Umbilical cord (tissue), 2 donors: ENCODE measurements at places on chromosomes 6 and 20.

DNA sequence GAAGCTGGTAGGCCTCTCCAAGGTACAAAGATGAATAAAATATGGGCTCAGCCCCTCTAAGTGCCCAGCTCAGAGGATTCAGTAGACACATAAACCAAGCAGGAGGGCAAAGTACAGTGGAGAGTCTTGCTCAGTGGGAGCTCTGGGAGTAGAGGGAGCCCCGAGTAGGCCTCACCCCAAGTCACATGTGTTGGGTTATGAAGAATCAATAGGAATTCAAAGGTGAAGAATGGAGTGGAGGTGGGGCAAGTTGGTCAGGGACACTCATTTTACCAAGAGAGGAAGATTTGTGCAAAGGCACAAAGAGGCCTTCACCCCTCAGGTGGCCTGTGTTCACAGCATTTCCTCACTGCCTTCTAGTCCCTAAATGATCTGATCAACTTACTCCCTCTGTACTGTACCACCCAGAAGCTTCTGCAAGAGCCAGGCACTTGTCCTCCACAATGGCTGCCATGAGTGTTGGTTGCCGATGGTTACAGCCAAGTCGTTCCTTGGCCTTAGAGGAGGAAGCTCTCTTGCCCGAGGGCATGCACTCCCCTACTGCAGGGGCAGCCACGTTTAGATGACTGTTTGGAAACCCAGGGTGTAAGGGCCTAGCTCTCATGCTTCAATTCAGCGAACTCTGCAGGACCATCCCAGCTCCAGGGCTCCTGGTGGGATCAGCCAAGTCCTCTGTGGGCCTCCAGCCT is 6.7 kb upstream of the CDKN1A start:
- no peak for DNase-seq

- no peak for DNase-seq
Measured at GRCh38 chr6:17486680-17487079, 93.3 kb downstream of the CAP2 start.

- no peak for DNase-seq
Measured at GRCh38 chr20:24966317-24967012, 17.4 kb downstream of the CST7 start.

DNA sequence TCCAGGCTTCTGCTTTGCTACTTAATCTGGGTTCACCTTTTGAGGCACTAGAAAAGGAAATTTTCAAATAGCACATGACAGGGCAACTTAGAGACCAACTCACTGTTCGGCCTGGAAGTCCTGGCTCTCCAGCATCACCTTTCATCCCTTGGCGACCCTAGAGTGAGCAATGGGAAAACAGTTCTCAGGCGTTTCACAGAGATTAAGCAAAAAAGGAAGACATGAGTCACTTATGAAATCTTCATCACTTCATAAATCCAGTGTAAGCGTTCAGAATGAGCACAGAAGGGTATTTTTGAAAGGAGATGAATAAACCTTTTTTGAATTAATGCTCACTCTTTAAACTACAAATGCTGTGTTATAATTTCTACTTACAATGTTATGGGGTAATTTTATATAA is 104.0 kb downstream of the COL12A1 start:
- DNase-seq, result no peak

- DNase-seq, result peak; percentile 91
Measured at GRCh38 chr20:5033566-5033965, 32.3 kb upstream of the SLC23A2 start.

- no peak for DNase-seq
Measured at GRCh38 chr6:120320481-120321162, 971.1 kb upstream of the MAN1A1 start.

GRCh38 chr20:51570739-51571459 is 28.4 kb upstream of the NFATC2 start:
- peak; percentile 80 for DNase-seq

- no peak for DNase-seq
Measured at GRCh38 chr6:44109212-44109611, 18.0 kb downstream of the MRPL14 start.

- DNase-seq, result no peak
Measured at GRCh38 chr20:21048841-21049273, 57.3 kb downstream of the LINC00237 start.

DNA sequence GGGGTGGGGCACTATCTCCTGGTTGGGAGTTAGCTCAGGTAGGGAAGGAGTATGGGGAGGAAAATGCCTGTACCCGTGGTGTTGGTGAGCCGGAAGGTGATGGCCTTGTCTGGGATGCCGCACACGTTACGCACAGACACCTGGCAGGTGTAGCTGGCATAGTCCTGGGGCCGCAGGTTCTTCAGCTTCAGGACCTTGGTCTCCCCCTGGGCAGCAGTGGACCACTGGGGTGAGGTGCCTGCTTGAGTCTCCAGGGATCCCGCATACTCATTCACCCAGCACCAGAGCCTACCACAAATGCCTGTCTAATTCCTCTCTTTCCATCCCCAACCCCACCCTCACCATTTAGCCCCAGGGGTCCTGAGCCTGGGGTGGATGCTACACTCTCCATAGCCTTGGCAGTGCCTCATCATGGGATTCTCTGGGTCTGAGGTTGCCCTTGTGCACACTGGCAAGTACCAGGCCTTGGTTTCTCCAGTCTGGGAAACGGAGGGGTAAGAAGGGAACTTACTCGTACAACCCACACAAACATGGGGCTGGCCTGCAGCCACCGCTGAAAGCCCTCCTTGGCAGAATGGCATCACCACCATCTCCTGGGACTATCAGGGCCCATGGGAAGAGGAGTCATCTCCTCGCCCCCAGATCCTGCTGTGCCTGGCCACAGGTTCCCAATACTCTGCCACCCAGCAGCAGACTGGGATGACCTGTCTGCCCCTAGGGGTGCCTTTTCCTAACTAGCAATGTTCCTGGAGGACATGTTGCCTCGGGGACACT is 42.8 kb downstream of the MDGA1 start:
- no peak for DNase-seq

DNA sequence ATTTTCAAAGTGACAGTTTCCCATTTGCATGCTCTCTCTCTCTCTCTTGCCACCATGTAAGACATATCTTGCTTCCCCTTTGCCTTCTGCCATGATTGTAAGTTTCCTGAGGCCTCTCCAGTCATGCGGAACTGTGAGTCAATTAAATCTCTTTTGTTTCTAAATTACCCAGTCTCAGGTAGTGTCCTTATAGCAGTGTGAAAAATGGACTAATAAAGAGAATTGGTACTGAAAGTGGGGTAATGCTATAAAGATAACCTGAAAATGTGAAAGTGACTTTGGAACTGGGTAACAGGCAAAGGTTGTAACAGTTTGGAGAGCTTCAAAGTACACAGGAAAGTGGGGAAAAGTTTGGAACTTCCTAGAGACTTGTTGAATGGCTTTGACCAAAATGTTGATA is 389.8 kb downstream of the GRIK2 start:
- DNase-seq, result no peak

GRCh38 chr6:159959165-159959975 is 9.5 kb upstream of the IGF2R start:
- no peak for DNase-seq

DNA sequence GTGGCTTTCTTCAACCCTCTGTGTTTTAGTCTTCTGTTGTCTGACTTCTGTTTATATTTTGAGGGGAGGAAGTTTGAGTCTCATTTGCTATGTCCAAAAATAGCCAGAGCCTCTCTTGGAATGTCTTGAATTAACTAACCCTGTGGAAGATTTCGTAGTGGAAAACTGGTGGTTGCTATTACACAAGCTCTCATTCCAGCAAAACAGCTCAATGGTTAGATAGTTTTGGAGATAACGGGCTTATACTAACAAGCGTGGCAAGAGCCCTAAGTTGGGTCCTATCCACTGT is 1.6 kb downstream of the CCN2 start:
- peak; percentile 85 for DNase-seq

- DNase-seq, result no peak
Measured at GRCh38 chr6:70616728-70617260, 50.1 kb downstream of the SDHAF4 start.

DNA sequence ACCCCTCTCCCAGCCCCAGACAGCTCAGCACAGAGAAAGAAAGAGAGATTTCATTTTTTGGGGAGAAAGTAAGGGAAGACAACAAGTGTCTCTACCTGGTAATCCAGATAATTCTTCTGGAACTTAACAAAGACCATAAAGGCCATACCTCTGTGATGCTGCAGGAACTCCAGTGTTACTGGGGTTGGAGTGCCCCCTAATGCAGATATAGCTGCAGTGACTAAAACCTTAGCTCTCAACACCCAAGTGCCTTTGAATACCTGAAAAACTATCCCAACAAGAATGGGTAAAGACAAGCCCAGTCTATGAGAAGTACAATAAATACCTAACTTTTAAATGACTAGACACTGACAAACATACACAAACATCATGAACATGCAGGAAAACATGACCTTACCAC is 365.3 kb upstream of the PTCHD4 start:
- no peak for DNase-seq

GRCh38 chr6:117018771-117019170 is 141.7 kb downstream of the RFX6 start:
- DNase-seq, result no peak
